GM12878 (cell line): ENCODE measurements at places on chromosomes 7 and 10. TPM values are rescaled to one million over a fixed set of nuclear protein-coding genes. Genes with fewer than 3 reads are reported as not detected.

DNA sequence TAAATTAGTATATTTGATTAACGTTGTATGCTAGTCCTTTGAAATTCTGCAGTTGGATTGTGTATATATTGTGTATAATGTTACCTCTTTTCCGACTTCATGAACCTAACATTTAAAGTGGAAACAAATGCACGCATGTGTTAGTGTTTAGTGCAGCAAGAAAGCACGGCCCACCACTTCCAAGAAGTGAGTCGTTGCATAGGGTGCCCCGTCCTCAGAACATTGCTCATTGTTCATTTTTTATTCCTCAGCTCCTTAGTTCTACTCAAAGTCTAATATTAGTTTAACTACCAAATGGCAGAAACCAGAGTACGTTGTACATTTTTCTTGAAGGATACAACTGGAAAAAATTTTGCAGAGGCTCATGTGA lies 407.6 kb downstream of the AUTS2 start:
- no peak for DNase-seq

DNA sequence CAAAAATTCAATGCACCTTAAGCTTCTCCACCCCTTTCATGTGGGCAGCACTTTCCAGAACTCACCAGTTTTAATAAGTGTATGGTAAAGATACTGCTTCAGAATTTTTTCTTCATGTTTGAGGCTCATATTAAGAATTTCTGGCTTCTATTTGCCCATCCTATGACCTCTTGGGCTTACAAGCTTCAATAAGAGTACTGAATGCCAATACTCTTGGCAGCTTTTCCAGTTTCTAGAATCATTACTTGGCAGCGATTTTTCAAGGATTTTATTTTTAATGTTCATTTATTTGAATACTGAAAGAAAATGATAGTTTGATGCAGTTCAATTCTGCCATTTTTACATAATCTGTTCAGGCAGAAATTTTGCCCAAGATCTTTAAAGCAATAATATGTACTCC lies 242.1 kb upstream of the KCND2 start:
- DNase-seq, result no peak

DNA sequence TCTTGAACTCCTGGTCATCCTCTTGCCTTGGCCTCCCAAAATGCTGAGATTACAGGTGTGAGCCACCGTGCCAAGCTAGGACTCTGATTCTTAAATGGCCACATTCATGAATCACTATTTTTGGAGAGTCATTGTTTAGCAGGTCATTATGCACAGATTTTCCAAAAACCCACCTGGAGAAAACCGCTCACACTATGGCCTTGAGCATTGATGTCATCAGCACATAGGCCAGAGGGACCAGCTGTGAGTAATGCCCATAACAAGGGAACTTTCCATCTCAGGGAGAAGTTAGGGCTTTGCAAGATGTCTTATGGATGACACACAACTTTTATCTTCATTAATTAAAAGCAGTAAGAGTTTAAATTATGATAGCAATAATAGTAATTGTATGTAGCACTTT lies 86.4 kb upstream of the KIF5B start:
- DNase-seq, result no peak

Gene IL2RA
- 5.0 and 5.3 TPM in 2 replicates for total RNA-seq

Gene KIF5B
- total RNA-seq, result 41.3 and 42.3 TPM in 2 replicates

Gene SLC29A4
- total RNA-seq, result 0.45 and 0.72 TPM in 2 replicates
